ENCODE measurements at places on chromosomes 12 and 14.

DNA sequence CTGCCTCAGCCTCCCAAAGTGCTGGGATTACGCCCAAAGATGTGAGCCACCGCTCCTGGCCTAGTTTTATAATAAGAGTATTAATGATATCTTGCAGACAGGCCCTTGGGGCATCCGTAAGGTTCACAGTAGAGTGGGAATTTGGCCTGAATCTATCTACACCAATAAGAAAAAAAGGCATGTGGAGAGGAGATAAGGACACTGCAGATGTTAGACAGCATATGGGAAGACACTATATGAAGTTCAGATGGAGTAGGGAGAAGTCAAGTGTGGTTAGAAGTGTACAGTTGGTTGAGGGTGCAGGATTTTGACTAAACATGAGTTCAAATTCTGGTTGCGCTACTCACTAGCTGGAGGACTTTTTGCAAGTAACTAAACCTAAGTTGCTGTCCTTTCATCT, 8.5 kb upstream of the TTC8 start:
- DNase-seq, result no peak

GRCh38 chr12:18468246-18469075, 207.1 kb downstream of the PIK3C2G start:
- no peak for DNase-seq

DNA sequence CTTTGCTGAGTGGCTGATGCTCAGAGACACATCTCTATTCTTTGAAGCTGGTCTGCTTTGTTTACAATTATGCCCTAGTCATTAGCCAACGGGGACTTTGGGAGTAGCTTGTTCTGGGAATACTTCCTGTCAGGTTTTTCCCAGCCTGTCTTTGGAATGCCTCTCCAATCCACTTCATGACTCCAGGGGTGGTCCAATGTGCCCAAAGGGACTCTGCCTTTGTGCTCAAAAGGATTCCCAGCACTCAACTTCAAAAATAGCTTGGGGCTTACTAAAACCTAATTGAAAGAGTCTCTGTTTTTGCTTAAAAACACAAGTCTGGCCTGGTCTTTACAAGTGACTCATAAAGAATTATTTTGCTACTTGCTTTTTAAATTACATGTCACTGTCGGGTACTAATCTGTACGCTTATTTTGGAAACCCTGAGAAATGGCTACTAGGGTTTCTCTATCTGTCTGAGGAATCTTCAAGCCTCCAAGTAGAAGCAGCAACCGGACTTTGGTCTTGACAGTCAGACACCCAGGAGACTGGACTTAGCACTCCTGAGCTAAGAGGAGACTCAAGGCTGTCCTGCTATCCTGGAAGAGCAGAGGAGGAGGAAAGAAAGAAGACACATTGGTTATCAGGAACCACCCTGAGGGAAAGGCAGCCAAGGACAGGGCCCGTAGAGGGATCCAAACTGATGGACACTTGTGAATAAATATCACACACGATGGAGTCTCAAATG, 20.7 kb downstream of the PHLDA1 start:
- no peak for DNase-seq

DNA sequence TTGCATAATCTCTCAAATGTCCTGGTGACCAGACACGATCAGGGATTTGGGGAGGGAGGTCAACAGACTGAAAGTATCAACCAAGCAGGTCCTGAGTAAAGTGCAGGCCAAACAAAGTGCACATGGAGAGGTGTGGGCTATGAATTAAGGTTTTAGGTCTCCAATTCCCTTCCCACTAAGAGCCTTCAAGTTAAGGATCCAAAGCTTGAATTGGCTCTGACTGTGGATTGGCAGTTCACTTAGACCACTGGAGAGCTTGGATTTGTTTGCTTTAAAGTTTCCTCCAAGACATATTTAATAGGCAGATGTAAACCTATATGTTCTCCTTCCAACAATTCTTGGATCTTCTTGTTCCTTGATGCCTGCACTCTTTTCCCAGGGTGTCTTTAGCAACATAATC, 129.6 kb upstream of the IGF1 start:
- peak; percentile 78 for DNase-seq

GRCh38 chr12:52837413-52837741, 3.3 kb upstream of the KRT79 start:
- no peak for DNase-seq

DNA sequence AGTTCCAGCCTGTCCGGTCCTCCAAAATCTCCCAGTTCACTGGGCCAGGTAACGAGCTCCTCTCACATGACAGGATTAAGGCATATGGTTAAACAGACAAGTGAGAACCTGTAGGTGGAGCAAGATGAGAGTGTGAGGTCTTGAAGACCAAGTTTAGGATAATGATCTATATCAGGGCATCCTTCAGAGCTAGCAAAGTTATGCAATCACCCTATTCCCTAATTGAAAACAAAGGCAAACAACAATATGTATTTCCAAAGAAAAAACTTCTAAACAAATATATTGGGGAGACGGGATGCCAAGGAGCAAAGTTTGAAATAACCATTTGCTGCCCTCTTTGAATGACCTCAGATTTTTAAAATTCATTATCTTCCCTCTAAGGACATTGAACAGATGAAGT, 571.2 kb downstream of the BCL11B start:
- DNase-seq, result no peak

- no peak for DNase-seq
Observed at GRCh38 chr12:119183942-119184695, 5.4 kb downstream of the HSPB8 start.

DNA sequence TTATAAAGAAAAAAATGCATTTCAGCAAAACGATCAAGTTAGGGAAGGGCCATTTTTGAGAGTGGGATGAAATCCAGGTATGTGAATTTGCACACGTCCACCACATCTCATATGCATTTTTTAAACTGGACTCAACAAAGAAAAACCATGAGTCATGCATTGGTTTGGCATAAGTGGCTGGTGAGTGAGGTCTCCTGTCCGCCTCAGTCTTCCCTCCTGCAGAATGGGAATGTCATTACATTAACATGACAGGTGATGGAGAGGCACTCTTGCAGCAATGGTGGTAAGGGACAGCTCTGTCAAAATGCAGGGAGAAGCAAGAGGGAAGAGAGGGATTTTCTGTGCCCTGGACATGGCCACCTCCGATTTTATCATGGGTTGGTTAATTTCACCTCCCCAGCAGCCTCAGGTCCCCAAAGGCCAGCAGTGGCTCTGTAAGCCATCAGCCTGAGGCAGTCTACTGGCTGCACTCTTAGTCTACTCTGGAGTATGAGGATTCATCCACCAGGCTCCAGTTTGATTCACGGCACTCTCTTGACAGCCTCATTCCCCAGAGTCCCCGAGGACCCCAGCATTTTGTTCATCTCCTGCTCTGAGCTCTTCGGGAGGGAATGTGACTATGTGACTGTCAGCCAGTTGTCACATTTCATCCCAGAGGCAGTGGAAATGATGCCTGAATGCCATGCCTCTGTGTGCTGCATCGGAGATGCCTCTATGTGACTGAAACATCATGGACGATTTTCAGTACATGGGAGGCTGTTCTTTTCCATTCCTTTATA, 17.1 kb upstream of the PWP1 start:
- DNase-seq, result no peak

DNA sequence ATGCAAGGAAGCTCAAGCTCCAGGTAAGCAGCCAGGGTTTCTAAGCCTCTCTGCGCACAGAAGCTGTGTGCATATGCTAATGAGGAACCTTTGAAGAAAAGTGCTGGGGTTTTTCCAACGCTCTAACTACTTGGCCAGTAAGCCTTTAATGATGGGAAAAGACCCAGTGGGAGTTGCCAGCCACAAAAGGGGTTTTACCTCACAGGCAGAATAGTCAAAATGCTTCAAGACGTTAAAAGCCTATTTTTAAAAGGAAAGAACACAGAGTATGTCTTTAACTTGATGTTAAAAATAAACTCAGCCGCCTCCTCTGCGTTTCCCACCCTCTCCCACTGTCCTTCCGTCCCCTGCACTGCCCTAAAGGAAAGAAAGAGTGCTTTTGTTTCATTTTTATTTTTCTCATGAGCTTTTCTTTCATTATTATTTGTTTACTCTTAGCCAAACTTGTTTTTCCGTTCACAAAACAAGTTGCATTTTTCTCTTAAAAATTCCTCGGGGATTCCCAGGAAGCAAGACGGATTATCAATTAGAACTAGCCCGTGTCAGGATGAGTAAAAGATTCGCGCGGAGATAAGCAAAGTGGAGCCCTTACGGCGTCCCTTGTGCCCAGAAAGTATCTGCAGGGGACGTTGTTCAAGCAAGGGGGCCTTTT, 209.8 kb upstream of the NUDT4 start:
- no peak for DNase-seq

DNA sequence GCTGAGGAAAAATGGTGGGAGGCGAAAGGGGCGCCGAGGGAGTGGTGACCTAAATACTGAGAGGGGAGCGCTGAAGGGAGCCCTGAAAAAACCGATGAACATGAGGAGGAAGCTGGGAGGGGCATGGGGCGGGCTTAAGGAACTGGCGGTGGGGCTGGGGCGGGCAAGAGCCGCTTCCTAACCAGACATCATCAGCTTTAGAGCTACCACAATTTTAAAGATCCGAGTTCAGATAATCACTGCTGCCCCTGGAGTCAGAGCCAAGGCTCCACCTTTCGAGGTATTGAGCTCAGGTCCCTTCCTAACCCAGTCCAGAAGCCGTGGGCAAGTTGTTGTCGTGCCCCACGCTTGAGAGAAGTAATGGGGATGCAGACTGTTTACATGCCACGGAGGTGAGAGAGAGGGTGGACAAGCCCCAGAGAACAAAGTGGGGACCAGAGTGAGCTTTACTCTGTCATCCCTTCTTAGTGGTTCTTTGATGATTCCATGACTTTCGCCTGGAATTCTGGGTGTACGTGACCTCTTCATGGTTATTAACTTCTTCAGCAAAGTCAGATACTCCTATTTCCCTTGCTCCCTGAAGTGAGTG, 393 bp downstream of the ORMDL2 start:
- DNase-seq, result no peak

GRCh38 chr12:105482951-105483350, 152.5 kb downstream of the C12orf75 start:
- no peak for DNase-seq

DNA sequence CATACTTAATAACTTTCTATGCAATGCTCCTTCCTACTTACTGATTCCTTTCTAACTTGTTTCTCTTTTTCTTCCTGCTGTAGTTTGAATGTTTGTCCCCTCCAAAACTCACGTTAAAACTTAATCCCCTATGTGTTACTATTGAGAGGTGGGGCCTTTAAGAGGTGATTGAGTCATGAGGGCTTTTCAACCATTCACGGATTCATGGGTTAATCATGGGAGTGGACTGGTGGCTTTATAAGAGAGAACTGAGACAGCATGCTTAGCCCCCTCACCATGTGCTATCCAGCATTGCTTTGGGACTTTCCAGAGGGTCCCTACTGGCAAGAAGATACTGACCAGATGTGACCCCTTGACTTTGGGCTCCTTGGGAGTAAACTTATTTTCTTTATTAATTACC, 66.0 kb upstream of the TRIM9 start:
- no peak for DNase-seq

DNA sequence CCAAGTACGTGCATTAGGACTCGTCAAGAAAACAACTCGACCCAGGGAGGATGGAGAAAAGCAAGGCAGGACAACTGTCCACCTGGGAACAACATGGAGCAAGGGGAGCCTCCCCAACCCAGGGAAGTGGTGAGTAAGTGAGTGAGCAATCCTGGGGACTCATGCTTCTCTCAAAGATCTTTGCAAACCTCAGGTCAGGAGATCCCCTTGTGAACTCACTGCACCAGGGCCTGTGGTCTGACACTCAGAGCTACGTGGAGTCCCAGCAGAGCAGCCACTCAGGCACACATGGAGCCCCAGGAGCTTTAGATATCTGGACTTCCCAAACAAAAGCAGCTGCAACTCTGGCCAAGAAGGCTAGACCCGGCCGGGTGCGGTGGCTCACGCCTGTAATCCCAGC, 12.2 kb upstream of the OR5AU1 start:
- no peak for DNase-seq

DNA sequence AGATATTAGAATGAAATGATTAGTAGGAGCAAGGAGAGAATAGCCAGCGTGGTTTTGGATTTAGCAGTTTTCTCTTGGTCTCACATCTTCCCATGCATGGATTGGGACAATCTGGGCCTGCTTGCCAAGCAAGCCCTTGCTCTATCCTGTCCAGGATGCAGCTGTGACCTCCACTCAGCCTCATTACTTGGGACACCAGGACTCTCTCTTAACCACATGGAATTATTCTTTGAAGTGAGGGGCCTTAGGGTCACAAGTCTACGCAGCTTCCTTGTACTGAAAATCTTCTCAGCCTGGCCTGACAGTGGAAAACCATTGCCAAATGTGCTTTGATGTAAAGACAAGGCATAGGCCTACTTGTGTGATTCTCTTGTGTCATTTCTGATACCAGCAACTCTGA, 28.0 kb upstream of the DCN start:
- no peak for DNase-seq

GRCh38 chr14:74504874-74505720, 11.5 kb downstream of the ISCA2 start:
- DNase-seq, result no peak

DNA sequence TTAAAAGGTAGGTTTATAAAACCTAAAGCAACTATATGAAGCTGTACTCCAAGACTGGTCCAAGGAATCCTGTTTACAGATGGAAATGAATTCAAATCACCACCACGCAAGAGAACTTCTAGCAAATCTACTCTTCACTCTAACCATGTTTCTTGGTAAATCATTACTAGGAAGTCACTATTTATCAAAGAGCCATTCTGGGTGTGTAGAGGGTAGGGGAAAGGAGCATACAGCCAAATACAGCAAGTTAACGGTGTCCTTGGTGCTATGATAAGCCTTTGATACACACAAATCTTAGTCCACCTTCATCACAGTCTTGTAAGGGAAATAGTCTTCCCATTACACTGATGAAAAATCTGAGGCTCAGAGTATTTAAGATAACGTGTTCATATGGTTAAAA, 16.8 kb downstream of the NIN start:
- DNase-seq, result no peak

DNA sequence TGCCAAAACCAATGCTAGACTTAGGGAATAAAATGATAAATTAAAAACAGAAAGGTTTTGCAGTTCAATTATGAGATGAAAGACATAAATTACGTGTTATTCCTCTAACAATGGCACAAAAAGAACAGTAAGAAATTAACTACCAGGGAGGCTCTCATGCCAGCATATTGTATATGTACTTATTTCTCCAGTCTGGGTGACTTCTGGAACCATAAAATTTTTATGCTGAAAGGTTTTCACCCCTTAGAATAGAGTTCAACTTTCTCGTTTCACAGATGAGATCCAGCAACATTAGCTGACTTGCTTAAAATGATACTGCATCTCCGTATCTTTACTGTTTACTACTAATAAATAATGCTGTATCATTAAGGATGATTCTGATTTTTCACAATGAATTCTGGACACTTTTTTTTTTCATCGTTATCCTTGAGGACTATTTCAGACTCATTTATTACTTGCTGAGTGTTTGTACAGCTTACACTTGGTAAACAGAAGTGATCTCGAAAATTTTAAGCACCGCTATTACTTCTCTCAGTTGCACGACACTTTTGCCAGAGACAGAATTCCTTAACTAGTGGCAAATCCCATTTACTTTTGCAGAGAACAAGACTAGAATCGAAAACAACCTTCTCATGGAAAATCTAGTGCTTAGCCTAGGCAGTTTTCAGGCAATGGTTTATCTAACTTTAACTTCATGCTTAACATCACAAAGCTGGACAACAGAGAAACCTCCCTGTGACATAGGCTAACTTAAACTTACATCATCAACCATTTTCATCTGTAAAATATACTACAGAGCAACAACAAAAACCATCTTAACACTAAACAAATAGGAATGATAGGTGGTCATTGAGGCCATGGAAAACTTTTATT, 2.7 kb downstream of the RSRC2 start:
- DNase-seq, result no peak

GRCh38 chr14:70014406-70015095, 135.3 kb downstream of the SMOC1 start:
- DNase-seq, result no peak
